Progenitor cell of endocrine pancreas (in vitro differentiated cells): ENCODE measurements at places on chromosomes 11 and 22. TPM values are rescaled to one million over a fixed set of nuclear protein-coding genes. Genes with fewer than 3 reads are reported as not detected.

- H3K4me1 ChIP-seq = no peaks in the 10 kb centered on the region
- no peak for DNase-seq
- no peaks in the 10 kb centered on the region for H3K27me3 ChIP-seq
- no peak overlapping the region for H3K27ac ChIP-seq
These were observed 1328.7 kb upstream of the RAG2 start for GRCh38 chr11:37926772-37927171.

GRCh38 chr11:46668480-46669085 lies 31.8 kb downstream of the ARHGAP1 start:
- no peak overlapping the region for H3K27ac ChIP-seq
- DNase-seq = no peak
- peaks cover 28% of the 10 kb centered on the region for H3K36me3 ChIP-seq
- H3K4me1 ChIP-seq = no peaks in the 10 kb centered on the region
- H3K27me3 ChIP-seq = no peaks in the 10 kb centered on the region
- no peak overlapping the region for H3K4me3 ChIP-seq

DNA sequence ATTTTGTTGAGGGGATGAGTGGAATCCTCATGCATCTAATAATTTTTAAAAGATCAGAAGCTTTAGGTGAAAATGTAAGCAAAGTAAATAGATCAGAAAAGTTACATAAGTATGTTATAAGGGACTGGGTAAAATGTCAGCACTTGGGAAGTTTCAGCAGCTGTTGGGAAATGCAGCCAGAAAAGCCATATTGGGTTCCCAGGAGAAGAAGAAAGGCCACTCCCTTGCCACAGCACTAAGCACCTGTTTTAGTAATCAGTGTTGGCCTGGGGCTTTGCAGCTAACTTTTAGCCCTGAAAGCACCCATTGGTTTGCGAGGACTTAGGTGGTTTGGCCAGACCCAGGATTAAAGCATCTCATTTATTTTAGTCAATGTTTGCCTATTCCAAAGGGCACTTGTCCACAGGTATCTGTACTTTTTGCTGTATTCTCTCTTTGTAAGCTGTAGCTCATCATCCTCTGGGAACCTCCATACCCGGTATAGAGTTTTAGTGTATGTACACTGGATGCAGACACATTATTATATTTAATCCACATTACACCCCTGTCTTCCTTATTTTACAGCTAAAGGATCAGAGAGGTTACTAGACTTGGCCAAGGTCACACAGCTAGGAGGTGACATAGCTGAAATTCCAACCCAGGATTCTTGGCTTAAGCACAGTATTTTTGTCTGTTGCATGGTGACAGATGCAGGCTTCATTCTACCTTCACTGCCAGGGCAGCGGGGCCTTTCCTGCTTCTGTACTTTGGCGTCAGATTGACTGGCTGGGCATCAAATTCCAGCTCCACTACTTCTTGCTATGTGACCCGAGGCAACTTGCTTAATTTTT lies 127.7 kb upstream of the SESN3 start:
- H3K27ac ChIP-seq = no peak overlapping the region
- no peaks in the 10 kb centered on the region for H3K27me3 ChIP-seq
- peaks cover 6% of the 10 kb centered on the region for H3K4me1 ChIP-seq

GRCh38 chr11:97163631-97164191 lies 773.9 kb downstream of the JRKL start:
- H3K4me1 ChIP-seq = peaks cover 2% of the 10 kb centered on the region
- H3K27me3 ChIP-seq = peaks cover 28% of the 10 kb centered on the region
- no peak overlapping the region for H3K27ac ChIP-seq
- no peak for DNase-seq
- no peaks in the 10 kb centered on the region for H3K36me3 ChIP-seq
- no peak overlapping the region for H3K4me3 ChIP-seq

DNA sequence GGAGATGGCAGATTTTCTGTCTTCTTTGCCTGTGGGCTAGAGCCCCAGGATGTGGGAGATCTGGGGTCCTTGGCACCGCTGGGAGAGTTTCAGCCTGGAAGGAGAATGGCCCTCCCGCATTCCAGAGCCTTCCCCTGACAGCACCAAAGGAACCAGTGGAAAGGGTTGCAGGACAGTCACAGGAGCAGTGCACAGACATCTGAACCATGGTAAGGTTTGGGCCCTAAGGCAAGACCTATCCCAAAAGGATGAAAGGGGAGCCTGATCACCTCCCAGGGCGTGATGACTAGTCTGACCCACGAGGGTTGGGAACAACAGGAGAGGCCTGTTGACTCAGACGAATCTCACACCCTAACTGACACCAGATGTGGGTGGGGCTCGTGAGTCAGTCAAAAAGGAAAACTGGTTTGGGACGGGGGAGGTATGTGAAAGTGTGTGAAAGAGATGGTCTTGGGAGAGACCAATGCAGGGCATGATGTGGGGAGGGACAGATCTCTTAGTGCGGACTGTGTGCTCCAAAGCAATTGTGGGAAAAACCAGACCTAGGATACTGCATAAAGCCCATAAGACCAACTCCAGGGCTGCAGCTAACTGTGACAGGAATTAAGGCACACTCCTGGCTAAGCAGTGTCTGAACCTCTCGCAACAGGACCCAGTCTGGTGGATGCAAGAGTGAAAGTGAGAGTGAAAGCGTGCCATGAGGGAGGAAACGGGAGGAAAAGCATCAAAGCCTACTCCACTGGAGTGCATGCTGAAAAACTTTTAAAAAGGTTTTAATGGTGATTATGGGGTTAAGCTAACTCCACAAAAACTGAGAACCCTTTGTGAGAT lies 39.1 kb upstream of the GLYAT start:
- H3K36me3 ChIP-seq = no peaks in the 10 kb centered on the region
- H3K27ac ChIP-seq = no peak overlapping the region
- peaks cover 1% of the 10 kb centered on the region for H3K4me1 ChIP-seq
- no peak for DNase-seq

- H3K4me1 ChIP-seq = peaks cover 4% of the 10 kb centered on the region
- no peak for DNase-seq
- H3K36me3 ChIP-seq = no peaks in the 10 kb centered on the region
These were observed 141.2 kb downstream of the CADM1 start for GRCh38 chr11:115362997-115363396.

GRCh38 chr11:35671396-35672127 lies 9.0 kb downstream of the TRIM44 start:
- H3K27ac ChIP-seq = no peak overlapping the region
- H3K4me1 ChIP-seq = peaks cover 8% of the 10 kb centered on the region
- no peak overlapping the region for H3K4me3 ChIP-seq

GRCh38 chr11:69328231-69328630 lies 34.3 kb downstream of the MYEOV start:
- no peak overlapping the region for H3K27ac ChIP-seq
- H3K27me3 ChIP-seq = no peaks in the 10 kb centered on the region
- DNase-seq = no peak
- H3K4me1 ChIP-seq = no peaks in the 10 kb centered on the region
- no peaks in the 10 kb centered on the region for H3K36me3 ChIP-seq

GRCh38 chr11:105100206-105100605 lies 39.4 kb downstream of the CARD18 start:
- H3K4me1 ChIP-seq = no peaks in the 10 kb centered on the region
- H3K4me3 ChIP-seq = no peak overlapping the region
- no peak for DNase-seq
- H3K27me3 ChIP-seq = no peaks in the 10 kb centered on the region
- no peak overlapping the region for H3K27ac ChIP-seq

DNA sequence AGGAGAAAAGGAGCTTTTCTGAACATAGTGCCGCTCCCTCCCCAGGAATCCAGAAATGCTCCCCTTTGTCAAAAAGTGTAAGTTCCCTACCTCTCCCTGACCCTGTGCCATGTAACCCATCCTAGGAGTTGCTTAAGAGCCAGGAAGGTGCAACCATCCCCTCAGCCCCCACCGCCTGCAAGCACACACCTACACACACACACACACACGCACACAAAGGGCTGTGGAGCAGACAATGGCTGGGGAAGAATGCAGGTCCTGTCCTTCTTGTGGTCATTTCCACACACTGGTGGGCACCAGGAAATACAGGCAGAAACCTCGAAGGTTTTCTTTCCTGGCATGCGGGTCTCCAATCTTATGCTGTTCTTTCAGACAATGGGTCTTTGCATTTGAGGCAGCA lies 1.2 kb downstream of the P2RX3 start:
- peak overlapping the region; percentile 6 for H3K27ac ChIP-seq
- no peaks in the 10 kb centered on the region for H3K36me3 ChIP-seq
- DNase-seq = no peak
- H3K27me3 ChIP-seq = peaks cover 11% of the 10 kb centered on the region

DNA sequence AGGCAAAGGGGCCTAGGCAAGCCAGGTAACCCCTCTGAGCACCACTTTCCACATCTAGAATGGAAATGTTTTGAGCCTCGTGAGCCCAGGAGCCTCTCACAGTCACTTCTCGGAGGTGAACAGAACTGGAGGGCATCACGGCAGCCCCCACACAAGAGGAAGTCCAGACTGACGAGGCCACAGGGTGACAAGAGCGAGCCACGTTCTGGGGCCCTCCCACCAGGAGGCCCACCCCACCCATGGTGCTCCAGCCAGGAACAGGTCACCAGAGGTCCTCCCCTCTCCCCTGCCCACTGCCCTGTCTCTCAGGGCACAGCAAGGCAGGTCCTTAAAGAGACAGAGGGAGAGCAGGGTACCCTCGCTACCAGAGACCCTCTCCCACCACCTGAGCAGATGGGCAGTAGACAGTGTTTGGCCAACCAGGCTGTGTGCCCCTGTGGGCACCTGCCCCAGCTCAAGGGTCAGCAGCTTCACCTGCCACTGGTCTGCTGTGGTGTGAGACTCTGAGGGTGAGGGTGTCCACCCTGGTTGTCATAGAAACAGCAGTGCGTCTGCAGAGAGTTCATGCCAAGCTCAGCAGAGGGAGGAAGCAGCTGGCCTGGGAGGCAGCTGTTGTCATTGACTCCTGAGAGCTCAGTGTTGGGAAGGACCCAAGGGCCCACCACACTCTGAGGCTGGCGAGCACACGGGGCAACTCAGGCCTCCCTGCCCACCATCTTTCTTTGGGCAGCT lies 31.4 kb downstream of the RSPH14 start:
- DNase-seq = no peak
- peaks cover 4% of the 10 kb centered on the region for H3K36me3 ChIP-seq
- no peaks in the 10 kb centered on the region for H3K27me3 ChIP-seq
- H3K4me1 ChIP-seq = peaks cover 11% of the 10 kb centered on the region
- H3K27ac ChIP-seq = no peak overlapping the region
- no peak overlapping the region for H3K4me3 ChIP-seq

- no peak overlapping the region for H3K27ac ChIP-seq
- DNase-seq = no peak
- no peaks in the 10 kb centered on the region for H3K36me3 ChIP-seq
- H3K27me3 ChIP-seq = no peaks in the 10 kb centered on the region
- H3K4me1 ChIP-seq = no peaks in the 10 kb centered on the region
These were observed 907.5 kb upstream of the CCDC90B start for GRCh38 chr11:84193706-84194105.

DNA sequence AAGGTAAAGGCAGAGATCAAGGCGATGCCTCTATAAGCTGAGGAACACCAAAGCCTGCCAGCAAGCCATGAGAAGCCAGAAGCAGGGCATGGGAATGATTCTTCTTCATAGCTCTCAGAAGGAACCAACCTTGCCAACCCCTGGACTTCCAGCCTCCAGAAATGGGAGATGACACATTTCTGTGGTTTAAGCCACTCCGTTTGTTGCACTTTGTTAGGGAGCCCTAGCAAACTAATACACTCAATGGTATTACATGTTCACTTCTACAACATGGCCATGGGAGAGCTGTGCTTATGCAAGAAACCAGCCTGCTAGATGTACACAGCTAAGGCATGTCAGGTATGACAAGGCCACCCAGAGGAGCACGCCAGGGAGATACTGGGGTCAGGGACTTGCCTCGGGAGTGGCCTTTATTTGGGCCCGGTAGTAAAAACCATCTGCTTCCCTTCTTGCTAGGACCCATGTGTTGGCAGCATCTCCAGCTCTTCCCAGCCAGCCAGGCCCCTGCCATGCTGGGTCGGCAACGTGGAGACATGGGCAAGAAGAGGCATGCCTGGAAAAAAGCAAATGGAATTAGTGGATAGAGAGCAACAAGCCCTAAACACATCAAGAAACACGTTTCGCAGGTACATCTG lies 3.6 kb downstream of the C11orf16 start:
- DNase-seq = no peak
- H3K36me3 ChIP-seq = no peaks in the 10 kb centered on the region
- H3K4me3 ChIP-seq = no peak overlapping the region
- no peak overlapping the region for H3K27ac ChIP-seq

- DNase-seq = no peak
- H3K36me3 ChIP-seq = no peaks in the 10 kb centered on the region
- H3K4me1 ChIP-seq = no peaks in the 10 kb centered on the region
- no peaks in the 10 kb centered on the region for H3K27me3 ChIP-seq
These were observed 41.1 kb downstream of the PHF21B start for GRCh38 chr22:44968736-44969135.

DNA sequence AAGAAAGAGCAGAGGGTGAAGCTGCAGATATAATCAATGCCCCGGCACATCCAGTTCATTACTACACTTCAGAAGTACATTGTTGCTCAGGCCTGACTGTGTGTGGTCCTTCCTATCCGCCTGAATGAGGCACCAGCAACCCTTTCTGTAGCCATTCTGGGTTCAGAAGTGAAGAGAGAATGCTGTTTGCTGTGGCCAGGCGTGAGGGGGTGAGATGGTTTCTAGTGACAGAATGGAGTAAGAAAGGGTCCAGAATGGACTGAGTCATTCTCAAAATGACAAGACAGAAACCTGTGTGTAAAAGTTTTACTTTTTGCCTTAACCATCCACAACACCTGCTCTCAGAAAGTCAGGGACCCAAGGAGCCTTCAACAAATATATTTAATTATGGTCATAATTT lies 334.8 kb downstream of the GUCY1A2 start:
- DNase-seq = no peak
- no peak overlapping the region for H3K27ac ChIP-seq
- peaks cover 14% of the 10 kb centered on the region for H3K36me3 ChIP-seq
- no peaks in the 10 kb centered on the region for H3K4me1 ChIP-seq

GRCh38 chr11:79102840-79103239 lies 338.0 kb downstream of the TENM4 start:
- H3K4me3 ChIP-seq = no peak overlapping the region
- H3K27ac ChIP-seq = no peak overlapping the region
- peaks cover 7% of the 10 kb centered on the region for H3K4me1 ChIP-seq
- no peaks in the 10 kb centered on the region for H3K36me3 ChIP-seq

DNA sequence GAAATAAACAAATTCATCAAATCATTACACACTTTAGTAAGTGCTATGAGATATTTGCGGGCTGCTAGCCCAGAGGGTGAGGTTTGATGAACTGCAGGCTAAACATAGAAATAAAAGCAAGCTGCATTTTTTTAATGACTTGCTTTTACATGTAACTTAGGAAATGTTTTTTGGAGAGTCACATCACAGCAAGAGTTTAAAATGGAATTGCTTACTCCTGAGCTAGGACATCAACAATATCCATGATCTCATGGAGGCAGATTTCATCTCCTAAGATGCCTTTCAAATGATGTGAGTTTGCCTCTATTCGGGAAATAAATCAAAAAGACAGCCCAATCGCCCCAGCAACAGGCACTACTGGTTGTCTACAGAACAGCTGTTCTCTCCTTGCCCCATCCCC lies 73.4 kb upstream of the CD44 start:
- peaks cover 12% of the 10 kb centered on the region for H3K27me3 ChIP-seq
- H3K4me1 ChIP-seq = peaks cover 4% of the 10 kb centered on the region
- peaks cover 2% of the 10 kb centered on the region for H3K36me3 ChIP-seq
- no peak overlapping the region for H3K4me3 ChIP-seq

GRCh38 chr11:68934321-68934645 lies 30.6 kb downstream of the IGHMBP2 start:
- H3K4me3 ChIP-seq = no peak overlapping the region
- peaks cover 15% of the 10 kb centered on the region for H3K36me3 ChIP-seq
- no peaks in the 10 kb centered on the region for H3K27me3 ChIP-seq

The NUP98 gene
- 80.3 and 83.4 TPM in 2 replicates for total RNA-seq

The TNNT3 gene
- total RNA-seq = 0.38 TPM in 1 of 2 replicates, not detected in the other

The BCO2 gene
- total RNA-seq = 3.0 and 3.6 TPM in 2 replicates

The HIRA gene
- 45.3 and 45.9 TPM in 2 replicates for total RNA-seq

The MYEOV gene
- 0.14 TPM in 1 of 2 replicates, not detected in the other for total RNA-seq

The OR2AG2 gene
- 0.48 and 1.0 TPM in 2 replicates for total RNA-seq

The SLC22A25 gene
- not detected in 2 replicates for total RNA-seq
